Dermis blood vessel endothelial cell (primary cell): ENCODE measurements at places on chromosomes 2 and 18.

DNA sequence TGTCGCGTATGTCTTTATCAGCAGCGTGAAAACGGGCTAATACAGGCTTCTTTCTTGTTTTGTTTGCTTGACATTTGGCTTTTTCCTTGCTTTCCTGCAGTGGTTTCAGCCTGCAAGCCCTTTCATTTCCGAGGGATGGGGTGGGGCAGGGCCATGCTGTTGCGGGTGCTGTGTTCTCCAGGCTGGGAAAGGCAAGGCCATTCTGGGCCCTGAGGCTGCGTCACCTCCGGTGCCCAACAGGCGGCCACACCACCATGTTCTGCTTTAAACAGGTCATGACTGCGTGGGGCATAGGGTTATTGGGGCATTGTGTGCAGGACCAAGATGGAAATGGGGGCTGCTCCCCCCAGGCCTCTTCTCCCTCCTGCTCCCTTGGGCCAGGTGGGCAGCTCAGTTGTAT, 38.6 kb upstream of the PLB1 start:
- no peak for DNase-seq

GRCh38 chr2:130152816-130153595, 8.1 kb upstream of the CCDC74B start:
- DNase-seq: no peak

DNA sequence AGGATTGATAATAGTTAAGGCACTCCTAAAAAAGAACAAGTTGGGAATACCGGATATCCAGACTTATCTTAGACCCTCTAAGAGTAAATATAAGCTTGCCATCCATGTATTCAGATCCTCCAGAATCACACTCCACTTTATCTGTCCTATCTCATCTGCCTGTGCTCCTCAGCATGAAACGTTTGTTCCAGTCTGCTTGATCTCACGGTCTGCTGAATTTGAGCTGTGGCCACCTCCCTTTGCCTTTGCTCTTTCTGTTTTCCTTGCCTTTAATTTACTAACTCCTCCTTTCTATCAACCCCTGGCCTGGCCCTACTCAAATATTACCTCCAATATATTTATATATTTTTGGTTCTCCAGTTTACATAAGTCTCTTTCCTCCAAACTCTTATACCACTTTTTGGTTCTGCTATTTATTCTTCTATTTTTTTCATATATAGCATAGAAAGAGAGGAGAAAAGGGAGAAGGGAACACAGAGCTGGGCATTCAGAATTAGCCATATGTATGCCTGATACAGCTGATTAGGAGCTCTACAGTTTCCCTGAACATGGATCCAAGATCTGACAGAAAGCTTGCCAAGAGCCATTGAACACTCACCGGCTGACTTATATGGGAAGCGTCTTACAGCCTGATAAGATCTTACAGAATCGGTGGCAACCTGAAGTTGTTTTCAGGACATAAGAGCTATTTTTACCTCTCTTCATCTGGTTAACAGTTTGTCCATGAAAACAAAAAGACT, 21.8 kb upstream of the DNAJC27 start:
- peak; percentile 18 for DNase-seq

- DNase-seq: no peak
Observed at GRCh38 chr18:398935-399630, 101.4 kb downstream of the COLEC12 start.

DNA sequence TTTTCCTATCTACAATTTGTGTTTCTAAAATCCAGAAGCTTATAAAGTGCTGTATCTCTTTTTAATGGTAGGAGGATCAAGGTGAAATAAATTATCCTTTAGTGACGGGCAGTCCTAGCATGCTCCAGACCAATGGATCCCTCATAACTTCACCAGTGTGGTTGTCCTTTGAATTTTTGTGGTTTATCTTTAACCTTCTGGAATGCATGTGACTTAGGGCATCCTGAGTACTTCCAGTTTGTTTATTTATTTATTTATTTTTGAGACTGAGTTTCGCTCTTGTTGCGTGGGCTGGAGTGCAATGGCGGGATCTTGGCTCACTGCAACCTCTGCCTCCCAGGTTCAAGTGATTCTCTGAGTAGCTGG, 40.4 kb downstream of the NUP35 start:
- no peak for DNase-seq

- no peak for DNase-seq
Observed at GRCh38 chr2:164066095-164066494, 330.3 kb upstream of the FIGN start.

DNA sequence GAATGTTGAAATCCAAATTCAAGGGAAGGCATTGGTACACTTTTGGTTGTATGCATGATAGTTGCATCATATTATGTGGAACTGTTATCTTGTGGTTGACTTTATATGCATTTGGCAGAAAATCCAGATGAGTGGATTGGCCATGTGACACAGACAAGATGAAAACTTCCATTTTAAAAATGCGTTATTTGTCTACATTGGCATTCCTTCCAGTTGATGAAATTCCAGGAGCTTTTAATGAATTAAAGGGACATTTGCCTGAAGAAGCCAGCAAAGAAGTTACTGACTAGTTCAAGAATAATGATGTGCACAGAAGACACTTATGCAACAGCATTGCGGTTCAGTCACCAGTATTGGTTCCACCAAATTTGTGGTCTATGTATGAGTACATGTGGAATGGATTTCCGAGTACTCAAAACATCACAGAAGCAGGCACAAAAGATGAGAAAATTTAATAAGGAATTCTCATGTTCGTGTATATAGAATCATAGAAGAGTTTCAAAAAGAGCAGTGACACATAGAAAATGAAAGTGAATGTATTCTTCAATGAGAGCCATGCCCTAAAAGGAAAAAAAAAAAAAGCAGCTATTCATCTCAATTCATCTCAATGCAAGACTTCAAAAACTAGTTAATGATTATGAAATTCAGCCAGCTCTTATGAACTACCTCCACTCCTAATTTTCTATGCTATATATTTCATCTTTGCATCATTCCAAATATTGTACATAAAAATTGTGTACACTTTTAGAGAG, 232.1 kb downstream of the RBM43 start:
- DNase-seq: no peak
